ENCODE measurements at places on chromosomes 2 and 18. TPM values are rescaled to one million over a fixed set of nuclear protein-coding genes. Genes with fewer than 3 reads are reported as not detected.

DNA sequence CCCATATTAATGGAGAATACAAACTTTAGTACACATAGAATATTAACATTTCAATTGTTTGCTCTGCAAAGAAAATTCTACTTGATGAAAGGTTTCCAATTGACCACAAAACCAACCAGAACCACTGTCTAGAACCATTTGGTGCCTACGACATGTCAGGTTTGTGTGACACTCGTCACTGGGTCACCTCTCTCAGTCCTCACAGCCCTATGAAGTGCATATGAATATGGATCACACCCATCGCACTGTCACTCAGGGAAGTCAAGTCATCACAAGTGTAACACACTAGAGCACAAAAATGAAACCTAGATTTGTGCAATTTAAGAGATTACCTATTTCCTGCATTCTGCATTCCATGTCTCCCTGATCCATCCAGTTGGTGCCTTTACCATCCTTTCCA is 43.7 kb downstream of the PTPN2 start:
- no peak overlapping the region for H3K27ac ChIP-seq
- H3K4me1 ChIP-seq = peaks cover 24% of the 10 kb centered on the region
- H3K4me3 ChIP-seq = no peak overlapping the region
- H3K36me3 ChIP-seq = peaks cover 10% of the 10 kb centered on the region
- H3K27me3 ChIP-seq = no peaks in the 10 kb centered on the region
- ATAC-seq = no peak

DNA sequence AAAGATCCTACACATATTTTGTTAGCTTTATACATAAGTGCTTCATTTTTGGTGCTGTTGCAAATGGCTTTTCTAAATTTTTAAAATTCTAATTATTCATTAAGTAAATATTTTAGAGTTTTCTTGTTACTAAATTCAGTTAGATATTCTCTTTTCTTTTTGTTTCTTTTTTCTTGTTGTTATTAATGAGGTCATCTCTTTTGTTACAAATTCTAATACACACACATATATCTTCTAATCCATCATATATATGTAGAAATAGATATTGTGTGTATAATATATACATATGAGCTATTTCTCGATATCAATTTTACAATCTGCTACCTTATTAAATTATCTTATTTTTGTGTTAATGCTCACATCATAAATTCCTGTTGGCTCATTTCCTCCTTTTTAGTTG is 255.9 kb downstream of the GALR1 start:
- no peak overlapping the region for H3K27ac ChIP-seq
- H3K36me3 ChIP-seq = no peaks in the 10 kb centered on the region
- H3K4me1 ChIP-seq = no peaks in the 10 kb centered on the region
- no peak for ATAC-seq

DNA sequence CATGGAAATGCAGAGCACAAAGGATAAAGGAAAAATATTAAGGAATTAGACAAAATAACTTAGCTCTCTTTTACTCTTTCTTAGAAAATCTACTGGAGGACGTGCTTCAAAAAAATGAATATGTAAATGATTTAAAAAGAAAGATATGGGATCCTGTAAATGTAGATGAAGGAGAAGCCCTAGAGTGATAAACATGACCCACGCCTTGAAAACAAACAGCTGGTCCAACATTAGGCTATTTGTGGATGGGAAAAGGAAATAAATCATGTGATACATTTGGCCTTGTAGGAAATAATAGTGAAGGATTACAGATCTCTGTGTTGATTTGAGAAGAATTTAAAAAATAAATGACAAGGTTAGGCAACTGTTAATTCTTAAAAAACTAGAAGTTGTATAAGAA is 492.1 kb upstream of the SLC39A10 start:
- no peaks in the 10 kb centered on the region for H3K27me3 ChIP-seq
- H3K4me1 ChIP-seq = no peaks in the 10 kb centered on the region
- ATAC-seq = no peak
- H3K27ac ChIP-seq = no peak overlapping the region
- no peaks in the 10 kb centered on the region for H3K36me3 ChIP-seq

DNA sequence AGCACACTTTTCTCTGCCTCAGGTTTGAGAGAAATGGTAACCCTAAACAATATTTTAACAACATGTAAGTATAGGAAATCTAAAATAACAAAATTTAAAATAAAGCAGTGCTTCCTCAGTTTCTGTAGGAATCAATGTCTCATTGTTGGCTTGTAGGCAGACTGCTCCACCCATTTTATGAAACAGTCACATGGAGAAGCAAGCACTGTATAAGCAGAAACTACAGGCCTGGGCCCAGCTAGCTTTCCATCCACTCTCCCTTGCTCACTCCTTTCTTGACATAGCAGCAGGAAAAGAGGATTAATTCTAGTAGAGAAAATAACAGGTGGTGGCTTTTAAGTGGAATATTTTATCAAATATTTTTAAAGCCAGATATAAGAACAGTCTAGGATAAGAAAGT is 97.2 kb downstream of the PLEKHM3 start:
- no peak overlapping the region for H3K4me3 ChIP-seq
- no peaks in the 10 kb centered on the region for H3K27me3 ChIP-seq
- H3K4me1 ChIP-seq = peaks cover 45% of the 10 kb centered on the region
- peaks cover 8% of the 10 kb centered on the region for H3K36me3 ChIP-seq
- H3K27ac ChIP-seq = no peak overlapping the region

- peak; percentile 82 for ATAC-seq
- no peaks in the 10 kb centered on the region for H3K4me1 ChIP-seq
- H3K36me3 ChIP-seq = peaks cover 5% of the 10 kb centered on the region
- H3K27ac ChIP-seq = peak within 1 kb of the TSS; percentile 91
Measured at GRCh38 chr18:24014062-24014985, at the start of gene TTC39C. TTC39C (plus strand) TSS chr18:24014754; CDS start chr18:24014872, 118 bp downstream.

The BCL2L11 gene
- 57.9 TPM for total RNA-seq

The POLR1A gene
- 19.1 TPM for total RNA-seq
